ENCODE measurements at places on chromosomes 16 and 17.

- DNase-seq: no peak
Observed at GRCh38 chr17:67248291-67248690, 3.3 kb upstream of the HELZ start.

DNA sequence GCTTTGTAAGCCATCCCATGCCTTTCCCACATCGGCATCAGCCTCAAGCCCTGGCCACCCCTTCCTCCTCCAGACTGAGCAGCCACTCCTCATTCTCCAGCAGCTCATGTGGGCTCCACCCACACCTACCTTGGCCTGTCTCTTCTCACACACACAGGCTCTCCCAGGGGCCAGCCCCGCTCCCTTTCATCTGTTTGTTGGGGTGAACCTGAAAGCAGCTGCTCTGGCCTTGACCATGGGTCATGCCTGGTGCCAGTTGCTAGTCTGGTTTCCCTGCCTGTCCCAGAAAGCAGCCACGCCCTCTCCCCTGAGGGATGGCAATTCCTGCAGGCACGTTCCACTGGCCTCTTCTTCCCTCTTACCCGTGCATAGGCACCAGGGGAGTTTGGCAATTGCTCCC is 11.4 kb upstream of the TMEM238L start:
- no peak for DNase-seq

- DNase-seq: no peak
Observed at GRCh38 chr16:75227361-75228142, 8.8 kb downstream of the CTRB1 start.

GRCh38 chr16:84247331-84247730 is 7.5 kb upstream of the KCNG4 start:
- DNase-seq: no peak

DNA sequence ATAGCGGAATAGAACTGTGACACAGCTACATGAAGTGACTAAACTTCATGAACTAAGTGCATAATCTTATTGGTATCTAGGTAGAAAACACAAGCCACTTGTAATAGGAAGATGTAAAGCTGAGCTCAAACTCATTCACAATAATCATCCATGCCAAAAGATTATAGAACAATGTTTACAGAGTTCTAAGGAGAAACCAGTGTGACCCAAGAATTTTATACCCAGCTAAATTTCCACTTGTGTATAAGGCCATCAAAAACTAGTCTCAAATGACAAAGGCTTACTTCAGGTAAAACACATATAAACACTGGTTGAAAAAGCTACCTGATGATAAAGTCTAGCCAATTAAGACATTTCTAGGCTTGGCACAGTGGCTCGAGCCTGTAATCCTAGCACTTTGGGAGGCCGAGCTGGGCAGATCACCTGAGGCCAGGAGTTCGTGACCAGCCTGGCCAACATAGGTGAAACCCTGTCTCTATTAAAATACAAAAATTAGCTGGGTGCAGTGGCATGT is 16.9 kb upstream of the CPD start:
- DNase-seq: no peak

DNA sequence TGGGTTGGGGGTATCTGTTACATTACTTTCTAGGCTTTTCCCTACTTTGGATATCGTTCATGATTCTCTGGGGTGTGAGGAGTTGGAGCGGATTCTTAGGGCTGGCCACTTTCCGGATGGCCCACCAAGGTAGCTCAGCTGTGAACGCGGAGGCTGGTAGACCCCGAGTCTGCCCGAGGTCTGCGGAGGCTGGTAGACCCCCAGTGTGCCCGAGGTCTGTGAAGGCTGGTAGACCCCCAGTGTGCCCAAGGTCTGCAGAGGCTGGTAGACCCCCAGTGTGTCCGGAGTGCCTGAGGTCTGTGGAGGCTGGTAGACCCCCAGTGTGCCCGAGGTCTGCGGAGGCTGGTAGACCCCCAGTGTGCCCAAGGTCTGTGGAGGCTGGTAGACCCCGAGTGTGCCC is 99.2 kb upstream of the ZNF469 start:
- no peak for DNase-seq

GRCh38 chr16:67241008-67241900 is 6.0 kb downstream of the FHOD1 start:
- no peak for DNase-seq

GRCh38 chr16:66798161-66798560 is 3.2 kb downstream of the TERB1 start:
- no peak for DNase-seq

DNA sequence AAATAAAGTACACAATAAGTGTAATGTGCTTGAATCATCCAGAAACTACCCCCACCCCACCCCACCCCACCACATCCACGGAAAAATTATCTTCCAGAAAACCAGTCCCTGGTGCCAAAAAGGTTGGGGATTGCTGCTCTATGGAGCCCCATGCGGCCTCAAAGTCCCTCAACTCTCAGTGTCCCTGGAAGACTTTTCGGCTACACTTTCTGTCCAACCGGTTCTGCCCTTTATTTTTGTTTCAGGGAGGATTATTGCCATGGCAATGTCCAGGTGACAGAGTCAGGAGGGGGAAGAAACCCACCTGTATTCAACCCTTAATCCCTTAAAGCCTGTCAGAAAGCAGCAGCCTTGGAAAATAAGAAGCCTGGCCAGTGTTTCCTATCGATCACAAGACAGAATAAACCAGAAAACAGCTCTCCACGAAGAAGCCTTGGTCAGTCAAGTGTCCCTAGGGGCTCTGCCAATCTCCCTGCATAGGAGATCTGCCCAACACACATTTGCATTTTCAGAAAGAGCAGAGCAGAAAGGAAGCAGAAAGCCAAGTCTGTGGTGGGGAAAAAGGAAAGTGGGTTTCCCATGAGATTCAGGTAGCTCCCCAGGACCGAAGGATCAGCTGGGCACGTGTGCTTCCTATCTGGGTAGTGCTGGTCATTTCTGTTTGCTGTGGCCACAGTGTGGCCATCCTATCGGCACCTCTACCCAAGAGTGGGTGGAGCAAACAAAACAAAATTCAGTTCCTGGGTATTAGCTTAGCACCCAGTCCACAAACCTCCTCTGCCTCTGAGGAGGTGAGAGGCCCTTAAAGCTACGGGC is 342.7 kb downstream of the SOX9 start:
- DNase-seq: no peak

Measured in stimulated activated naive CD8-positive, alpha-beta T cell treated with anti-CD3 and anti-CD28 coated beads, Interleukin-15, Interleukin-2, amounts not matched to agents 100 U/mL and 50 U/mL, for 24 hours (primary cell).